IPS-NIHi11 (cell line): ENCODE measurements at places on chromosomes 5 and 9.

GRCh38 chr5:5335107-5335506 lies 87.4 kb upstream of the ICE1 start:
- no peak for DNase-seq

DNA sequence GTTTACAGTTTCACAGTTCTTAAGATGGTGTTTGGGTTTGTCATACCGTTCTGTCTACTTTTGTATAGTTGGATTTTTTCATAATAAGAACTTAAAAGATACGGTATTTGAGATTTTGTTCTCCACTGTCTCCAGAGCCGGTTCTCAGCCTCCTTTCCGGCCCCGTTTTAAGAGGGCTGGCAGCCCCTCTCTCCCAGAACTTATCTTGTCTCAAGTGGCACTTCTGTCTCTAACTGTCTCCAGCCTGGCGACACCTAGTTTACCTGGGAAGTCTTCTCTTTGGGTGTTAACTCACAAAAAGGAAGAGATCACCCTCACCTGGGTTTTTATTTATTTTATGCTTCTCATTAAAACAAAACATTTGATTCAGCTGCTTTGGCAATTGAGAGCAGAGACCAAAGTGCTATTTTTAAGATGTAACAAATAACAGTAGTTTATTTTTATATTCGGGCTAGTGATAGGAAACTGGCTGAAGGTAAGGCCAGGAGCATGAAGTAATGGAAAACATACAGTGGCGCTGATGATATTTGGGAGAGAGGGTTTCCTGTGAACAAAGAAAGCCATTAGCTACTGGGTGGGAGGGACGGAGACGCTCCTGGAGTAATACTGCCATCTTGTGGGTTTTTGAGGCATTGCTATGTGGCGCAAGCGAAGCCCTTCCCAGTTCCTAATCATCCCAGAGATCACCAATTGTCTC lies 48.3 kb downstream of the ACER2 start:
- DNase-seq = peak; percentile 83

DNA sequence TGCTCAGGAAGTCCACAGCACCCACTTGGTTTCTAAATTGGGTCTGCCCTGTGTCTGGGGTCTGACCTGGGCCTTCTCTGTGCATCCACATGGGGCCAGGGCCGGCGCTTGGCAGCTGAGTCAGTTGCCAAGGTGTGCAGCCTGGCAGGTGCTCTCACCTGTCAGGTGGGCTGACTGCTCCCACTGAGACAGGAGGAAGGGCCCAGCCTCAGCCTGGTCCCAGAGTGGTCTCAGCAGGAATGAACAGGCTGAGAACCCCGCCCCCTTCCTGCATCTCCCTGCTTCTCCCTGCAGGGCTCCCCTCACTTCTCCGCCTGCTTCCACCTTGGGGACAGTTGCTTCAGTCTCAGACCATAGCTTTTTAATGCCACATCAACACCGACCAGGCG lies 60.5 kb downstream of the BARX1 start:
- no peak for DNase-seq

DNA sequence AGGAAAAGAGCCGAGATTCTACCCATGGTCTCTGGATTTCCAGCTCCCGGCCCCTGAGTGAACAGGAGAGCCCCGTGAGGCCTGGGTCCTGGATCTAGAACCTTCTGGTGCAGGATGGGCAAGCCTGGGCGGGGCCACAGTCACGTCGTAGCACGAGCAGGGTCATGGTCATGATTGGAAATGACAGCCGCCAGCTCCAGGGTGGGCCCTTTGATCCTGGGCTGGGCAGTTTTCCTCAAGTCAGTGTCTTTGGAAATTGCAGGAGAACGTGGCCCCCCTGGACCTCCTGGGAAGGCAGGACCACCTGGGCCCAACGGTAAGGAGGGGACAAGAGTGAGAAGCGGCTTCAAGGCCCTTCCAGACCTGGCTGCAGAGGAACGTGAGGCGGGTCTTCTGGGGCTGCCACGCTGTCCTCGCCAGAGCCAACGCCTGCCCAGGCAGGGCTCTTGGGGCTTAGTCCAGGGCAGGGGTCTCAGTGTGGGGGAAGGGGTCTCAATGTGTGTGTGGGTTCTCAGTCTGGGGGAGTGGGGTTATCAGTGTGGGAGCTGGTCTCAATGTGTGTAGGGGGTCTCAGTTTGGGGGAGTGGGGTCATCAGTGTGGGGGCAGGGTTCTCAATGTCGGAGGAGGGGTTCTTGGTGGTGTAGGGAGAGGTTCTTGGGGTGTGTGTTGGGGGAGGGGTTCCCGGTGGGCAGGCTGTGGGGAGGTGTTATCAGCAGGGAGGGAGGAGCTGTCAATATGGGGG lies 2.6 kb downstream of the FCN2 start:
- DNase-seq = no peak
